A549 treated with GW870086 at 1 μM for 4 hours (cell line): ENCODE measurements at places on chromosomes 12 and 14. TPM values are rescaled to one million over a fixed set of nuclear protein-coding genes. Genes with fewer than 3 reads are reported as not detected.

Gene SLC17A8
- 0.03 TPM in 1 of 5 replicates, not detected in the others for total RNA-seq

Gene PPFIA2
- not detected in 5 replicates for total RNA-seq

Gene CCDC196
- total RNA-seq, result not detected in 5 replicates

Gene TMEM233
- total RNA-seq, result 0.03 to 0.29 TPM (median 0.05 TPM) in 5 replicates

Gene C12orf42
- total RNA-seq, result not detected in 5 replicates

Gene ZDHHC22
- total RNA-seq, result 0.18 to 0.35 TPM (median 0.23 TPM) in 5 replicates

Gene PLXNC1
- 0.03 to 0.17 TPM (median 0.13 TPM) in 5 replicates for total RNA-seq
